ENCODE measurements at places on chromosomes 2 and 18. TPM values are rescaled to one million over a fixed set of nuclear protein-coding genes. Genes with fewer than 3 reads are reported as not detected.

Gene GAREM1
- 2.8 TPM for total RNA-seq

Gene SERPINB7
- total RNA-seq, result 71.5 TPM

Gene KCNE4
- total RNA-seq, result not detected

Gene RANBP2
- total RNA-seq, result 42.0 TPM

Gene ANKRD30B
- not detected for total RNA-seq

Gene STAMBP
- 41.2 TPM for total RNA-seq

Gene SCG2
- 4.6 TPM for total RNA-seq
